Smooth muscle cell of trachea (primary cell): ENCODE measurements at places on chromosomes 12 and 14. TPM values are rescaled to one million over a fixed set of nuclear protein-coding genes. Genes with fewer than 3 reads are reported as not detected.

The VRTN gene
- not detected in 2 replicates for total RNA-seq

The NABP2 gene
- 27.0 and 29.2 TPM in 2 replicates for total RNA-seq

The ANO2 gene
- 0.44 TPM in 1 of 2 replicates, not detected in the other for total RNA-seq

The CLEC4E gene
- total RNA-seq = not detected in 2 replicates

The HOXC4 gene
- total RNA-seq = 0.15 and 0.17 TPM in 2 replicates

The SERPINA12 gene
- total RNA-seq = not detected in 2 replicates

The CELA1 gene
- total RNA-seq = not detected in 2 replicates

The RPL36AL gene
- 242 and 263 TPM in 2 replicates for total RNA-seq

The SLC39A5 gene
- total RNA-seq = not detected in 2 replicates

The SRRM4 gene
- total RNA-seq = under 0.01 TPM in 1 of 2 replicates, not detected in the other

The LRP1 gene
- total RNA-seq = 535 and 1,024 TPM in 2 replicates

The EMP1 gene
- 84.7 and 237 TPM in 2 replicates for total RNA-seq

The C12orf54 gene
- total RNA-seq = not detected in 2 replicates

The SMIM41 gene
- 4.5 and 4.8 TPM in 2 replicates for total RNA-seq

The GLTP gene
- 59.0 and 87.4 TPM in 2 replicates for total RNA-seq

The LHX5 gene
- not detected in 2 replicates for total RNA-seq

The KRT5 gene
- total RNA-seq = 0.50 and 6.7 TPM in 2 replicates

The HOMEZ gene
- 4.2 and 8.6 TPM in 2 replicates for total RNA-seq

The C3AR1 gene
- total RNA-seq = 0.15 TPM in 1 of 2 replicates, not detected in the other

The MANSC4 gene
- total RNA-seq = not detected in 2 replicates

The MIP gene
- not detected in 2 replicates for total RNA-seq

The TMCC3 gene
- 0.73 and 0.83 TPM in 2 replicates for total RNA-seq

The UTP20 gene
- total RNA-seq = 18.7 and 23.1 TPM in 2 replicates

The KRT71 gene
- total RNA-seq = not detected in 2 replicates

The WNT5B gene
- 158 and 206 TPM in 2 replicates for total RNA-seq

The MAP3K9 gene
- 0.15 and 0.17 TPM in 2 replicates for total RNA-seq

The GPX2 gene
- total RNA-seq = not detected in 2 replicates

The KRT78 gene
- total RNA-seq = not detected in 2 replicates

The DNAJC22 gene
- total RNA-seq = 1.8 and 3.3 TPM in 2 replicates

The IRAK3 gene
- total RNA-seq = 10.8 and 12.5 TPM in 2 replicates

The LRRC9 gene
- total RNA-seq = not detected in 2 replicates

The NFATC4 gene
- total RNA-seq = 108 and 149 TPM in 2 replicates
